ENCODE measurements at places on chromosomes 11 and 22.

DNA sequence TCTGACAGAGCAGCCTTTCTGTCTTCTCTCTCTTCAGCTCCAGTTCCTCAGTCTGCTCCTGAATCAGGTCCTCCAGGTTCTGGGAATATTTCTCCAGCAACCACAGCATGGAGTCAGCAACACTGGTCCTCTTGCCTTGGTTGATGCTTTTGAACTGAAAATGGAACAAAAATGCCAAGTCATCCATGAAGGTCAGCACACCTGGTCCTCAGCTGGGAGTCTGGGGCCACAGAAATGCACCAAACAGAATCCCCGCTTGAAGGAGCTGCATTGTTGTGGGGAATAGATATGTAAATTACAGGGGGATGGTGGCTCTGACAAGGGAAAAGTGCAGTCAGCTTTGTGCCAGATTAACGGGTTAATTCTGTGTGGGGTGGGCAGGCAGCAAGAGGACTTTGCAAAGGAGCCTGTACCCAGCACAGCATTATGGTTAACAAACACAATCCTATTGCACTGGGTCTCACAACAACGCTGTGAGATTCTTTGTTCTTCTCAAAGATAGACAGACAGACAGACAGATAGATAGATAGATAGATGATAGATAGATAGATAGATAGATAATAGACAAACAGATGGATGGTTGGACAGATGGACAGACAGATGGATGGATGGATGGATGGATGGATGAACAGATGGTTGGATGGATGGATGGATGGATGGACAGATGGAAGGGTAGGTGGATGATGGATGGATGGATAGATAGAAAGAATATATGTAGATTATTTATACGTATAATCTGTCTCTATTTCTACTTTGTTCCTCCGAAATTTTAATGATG lies 33.8 kb upstream of the LRRC32 start:
- DNase-seq = no peak

GRCh38 chr11:41413843-41414242 lies 45.6 kb downstream of the LRRC4C start:
- DNase-seq = no peak

DNA sequence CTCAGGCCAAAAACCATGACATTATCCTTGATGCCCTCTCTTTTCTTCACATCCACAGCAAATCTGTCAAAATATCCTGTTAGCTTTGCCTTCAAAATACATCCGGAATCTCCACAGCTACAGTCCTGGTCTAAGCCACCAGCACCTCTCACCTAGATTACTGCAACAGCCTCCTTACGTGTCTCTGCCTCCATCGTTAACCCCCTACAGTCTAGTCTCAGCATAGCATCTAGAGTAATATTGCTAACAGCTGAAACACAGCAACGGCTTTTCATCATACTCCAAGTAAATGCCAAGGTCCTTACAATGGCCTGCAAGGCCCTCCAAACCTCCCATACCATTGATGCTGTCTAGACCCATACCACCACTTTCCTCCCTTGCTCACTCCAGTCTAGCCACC lies 4.4 kb downstream of the TSG101 start:
- no peak for DNase-seq

DNA sequence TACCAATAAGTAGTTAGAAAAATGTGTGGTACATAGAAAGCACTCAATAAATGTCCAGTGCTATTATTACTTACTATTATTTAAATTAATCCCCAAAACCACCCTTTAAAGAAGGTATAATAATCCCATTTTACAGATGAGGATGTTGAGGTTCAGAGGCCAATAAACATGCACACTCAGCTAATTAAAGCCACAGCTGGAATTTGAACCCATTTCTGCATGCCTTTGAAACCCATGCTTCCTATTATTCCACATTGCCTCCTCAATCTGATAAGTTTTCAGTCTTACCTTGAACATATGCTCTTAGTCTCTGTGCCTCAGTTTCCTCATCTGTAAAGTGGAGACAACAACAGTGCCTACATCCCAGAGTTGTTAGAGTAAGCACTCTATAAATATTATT lies 52.8 kb downstream of the CCDC34 start:
- no peak for DNase-seq

DNA sequence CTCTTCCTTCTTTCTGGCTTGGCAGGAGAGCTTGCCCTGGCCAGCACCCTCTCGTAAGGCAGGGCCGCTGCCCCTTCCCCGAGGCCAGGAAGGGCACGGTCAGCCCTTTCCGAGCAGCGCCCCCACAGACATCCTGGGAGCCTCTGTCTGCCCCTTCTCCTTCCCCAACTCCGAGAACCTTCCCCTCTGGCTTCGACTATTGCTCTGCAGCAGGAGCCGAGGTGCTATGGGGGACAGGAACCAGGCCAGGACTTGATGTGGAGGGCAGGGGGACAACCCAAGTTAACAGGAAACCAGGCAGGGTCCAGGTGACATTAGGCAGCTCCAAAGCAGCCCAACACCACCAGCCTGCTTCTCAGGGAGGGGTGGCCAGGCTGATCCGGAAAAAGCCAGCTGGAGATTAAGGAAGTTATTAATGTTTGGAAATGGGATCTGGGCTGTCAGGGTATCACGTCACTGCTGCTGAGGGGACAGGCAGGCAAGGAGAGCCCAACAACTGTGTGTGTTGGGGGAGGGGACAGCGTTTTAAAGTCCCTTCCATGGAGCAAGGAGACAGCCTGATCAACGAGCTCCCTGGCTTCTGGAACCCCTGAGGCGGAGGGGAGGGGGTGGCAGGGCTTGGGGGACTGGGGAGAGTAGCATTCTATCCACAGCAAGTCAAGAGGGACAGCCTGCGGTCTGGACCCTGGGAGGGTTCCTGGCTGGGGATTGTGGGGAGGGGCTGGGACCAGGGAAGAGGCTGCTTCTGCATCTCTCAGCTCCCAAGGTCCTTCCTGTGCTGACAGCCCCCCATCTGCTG lies 27.3 kb downstream of the SYT7 start:
- DNase-seq = no peak

DNA sequence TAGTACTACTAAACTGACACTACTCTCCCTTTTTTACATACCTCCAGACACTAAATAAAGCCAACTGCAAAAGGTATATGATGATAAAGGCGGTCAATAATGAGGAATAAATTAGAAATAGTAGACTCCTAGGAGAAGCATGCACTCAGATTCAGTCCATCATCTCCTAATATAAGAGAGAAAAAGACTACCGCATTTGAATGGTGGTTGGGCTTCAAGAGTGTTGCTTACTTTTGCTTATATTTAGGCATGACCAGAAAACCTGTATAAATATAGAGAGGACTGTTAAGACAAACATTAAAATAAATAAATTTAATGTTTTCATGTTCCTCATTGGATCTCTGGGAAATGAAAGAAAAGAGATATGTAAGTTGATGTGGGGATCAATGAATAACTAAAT lies 1137.0 kb downstream of the FAM181B start:
- no peak for DNase-seq

- DNase-seq = no peak
Measured at GRCh38 chr11:107598225-107599139, 7.5 kb downstream of the ELMOD1 start.

Data from stimulated activated CD8-positive, alpha-beta memory T cell treated with anti-CD3 and anti-CD28 coated beads, Interleukin-7, amount 100 ng/mL, for 1 hour (primary cell).